Temporal lobe (tissue), 4 donors: ENCODE measurements at places on chromosomes 5 and 9. TPM values are rescaled to one million over a fixed set of nuclear protein-coding genes. Genes with fewer than 3 reads are reported as not detected.

The IFNA14 gene
- total RNA-seq, result not detected

The CFAP90 gene
- 2.7 TPM for total RNA-seq

The CDHR2 gene
- total RNA-seq, result under 0.01 TPM

The SEMA6A gene
- 37.1 TPM for total RNA-seq

The CDX1 gene
- total RNA-seq, result not detected

The ALDOB gene
- not detected for total RNA-seq

The GARIN3 gene
- total RNA-seq, result not detected

The TEX48 gene
- total RNA-seq, result not detected

The LCN15 gene
- not detected for total RNA-seq

The DOK3 gene
- 3.7 TPM for total RNA-seq

The NR2F1 gene
- 36.1 TPM for total RNA-seq

The CSF1R gene
- total RNA-seq, result 6.4 TPM

The SYK gene
- 1.2 TPM for total RNA-seq
